C1 segment of cervical spinal cord (tissue), 14 donors: ENCODE measurements at places on chromosomes 3 and 15.

- no peak for DNase-seq
Measured at GRCh38 chr3:70716832-70717231, 404.4 kb upstream of the MDFIC2 start.

DNA sequence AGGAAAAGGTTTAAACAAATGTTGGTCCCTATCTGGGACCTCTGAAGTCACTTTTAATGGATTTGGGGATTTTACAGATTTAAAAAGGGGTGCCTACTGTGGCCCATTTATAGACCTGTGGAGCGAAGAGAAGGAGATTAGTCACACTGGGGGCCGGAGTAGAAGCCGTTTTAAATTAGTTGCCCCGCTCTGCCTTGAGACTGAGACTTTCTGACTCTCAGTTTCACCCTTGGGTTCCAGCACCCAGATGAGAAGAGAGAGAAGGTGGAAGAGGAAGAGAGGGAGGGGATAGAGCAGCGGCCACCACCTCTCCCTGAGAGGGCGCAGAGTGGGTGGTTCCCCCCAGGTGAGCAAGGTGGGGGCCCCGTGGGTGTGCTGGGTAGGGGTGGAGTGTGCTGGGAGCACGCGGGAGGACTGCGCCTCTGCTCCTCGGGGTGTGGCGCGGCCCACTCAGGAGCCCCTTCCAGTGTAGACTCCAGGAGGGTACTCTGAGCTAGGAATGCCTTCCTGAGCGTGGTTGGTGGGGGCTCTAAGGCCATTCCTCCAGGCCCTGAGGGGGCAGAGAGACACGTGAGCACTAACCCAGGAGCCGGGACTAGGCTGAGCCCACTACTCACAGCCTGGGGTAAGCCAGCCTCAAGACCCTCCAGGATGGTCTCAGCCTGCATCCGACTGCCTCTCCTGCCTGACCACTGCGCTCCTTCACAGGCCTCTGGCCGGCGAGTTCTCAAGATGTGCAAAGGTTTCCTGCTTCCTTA, 32.6 kb upstream of the RAB6B start:
- no peak for DNase-seq

GRCh38 chr3:102682741-102683140, 247.9 kb downstream of the ZPLD1 start:
- DNase-seq = no peak

GRCh38 chr3:149128821-149129220, 617 bp upstream of the HPS3 start:
- no peak for DNase-seq

DNA sequence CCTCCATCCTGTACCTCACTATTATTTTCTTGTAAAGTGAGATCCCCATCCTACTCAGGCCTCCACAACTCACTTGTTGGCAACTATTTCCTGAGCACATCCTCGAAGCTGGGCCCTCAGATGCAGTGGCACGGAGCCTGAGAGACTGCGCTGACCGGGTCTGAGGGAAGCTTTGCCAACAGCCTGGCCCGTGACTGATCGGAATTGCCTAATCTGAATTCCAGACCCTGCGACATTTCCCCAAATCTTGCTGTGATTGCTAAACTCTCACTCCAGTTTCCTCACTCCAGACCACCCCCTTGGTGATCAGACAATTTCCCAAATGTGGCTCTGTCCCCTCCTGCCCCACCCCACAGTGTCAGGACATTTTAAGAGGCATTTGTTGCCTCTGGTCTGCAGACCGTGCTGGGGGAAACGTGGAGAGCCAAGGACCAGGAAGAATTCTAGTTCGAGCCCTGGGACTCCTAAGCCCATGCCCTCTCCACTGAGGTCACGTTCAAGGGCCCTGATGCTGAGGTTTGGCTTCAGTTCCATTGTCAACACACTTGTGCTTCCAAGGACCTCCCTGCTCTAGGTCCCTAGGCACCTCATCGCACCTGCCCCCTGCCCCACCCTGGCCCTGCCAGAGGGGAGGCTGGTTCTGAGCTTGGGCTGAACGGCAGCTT, 22.8 kb downstream of the KLHL25 start:
- no peak for DNase-seq

- DNase-seq = no peak
Measured at GRCh38 chr15:34889476-34889875, 80.1 kb downstream of the AQR start.

- DNase-seq = no peak
Measured at GRCh38 chr3:4438296-4438695, 28.8 kb downstream of the SUMF1 start.

DNA sequence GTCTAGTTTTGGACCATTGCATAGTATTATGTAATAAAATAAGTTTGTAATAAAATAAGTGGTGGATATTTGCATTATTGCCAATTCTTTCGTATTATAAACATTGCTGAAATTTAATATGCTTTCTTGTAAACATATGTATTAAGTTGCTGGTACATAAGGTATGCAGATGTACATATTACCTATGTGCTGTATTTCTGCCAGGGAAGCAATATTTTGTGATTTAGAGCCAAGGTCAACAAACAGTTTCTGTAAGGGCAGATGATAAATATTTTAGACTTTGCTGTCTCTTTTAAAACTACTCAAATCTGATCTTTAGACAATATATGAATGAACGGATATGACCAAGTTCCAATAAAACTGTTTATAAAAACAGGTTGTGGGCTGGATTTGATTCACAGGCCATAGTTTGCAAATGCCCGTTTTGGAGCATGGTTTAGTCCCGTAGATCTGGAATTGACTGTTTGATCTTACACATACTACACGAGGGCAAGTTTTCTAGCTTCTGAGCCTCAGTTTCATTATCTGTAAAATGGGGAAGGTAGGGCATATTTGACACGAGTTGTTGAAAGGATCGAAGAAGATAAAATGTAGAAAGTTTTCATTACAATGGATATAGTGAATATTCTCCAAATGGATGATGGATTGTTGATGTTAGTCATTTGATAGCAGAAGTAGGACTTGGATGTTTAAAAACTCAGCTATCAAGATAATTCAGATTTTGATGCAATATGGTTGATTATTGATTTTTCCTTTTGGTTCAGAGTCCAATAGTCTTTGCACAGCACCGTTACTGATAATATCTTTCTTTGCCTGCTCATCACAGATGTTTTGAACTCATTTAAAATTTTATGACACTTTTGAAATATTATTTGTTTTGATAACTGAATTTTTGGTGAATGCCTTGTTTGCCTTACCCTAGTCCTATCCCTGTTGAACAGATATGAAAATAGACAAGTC, 394.6 kb downstream of the FEZF2 start:
- DNase-seq = no peak

GRCh38 chr15:35289024-35289617, 204.0 kb upstream of the NANOGP8 start:
- DNase-seq = no peak

DNA sequence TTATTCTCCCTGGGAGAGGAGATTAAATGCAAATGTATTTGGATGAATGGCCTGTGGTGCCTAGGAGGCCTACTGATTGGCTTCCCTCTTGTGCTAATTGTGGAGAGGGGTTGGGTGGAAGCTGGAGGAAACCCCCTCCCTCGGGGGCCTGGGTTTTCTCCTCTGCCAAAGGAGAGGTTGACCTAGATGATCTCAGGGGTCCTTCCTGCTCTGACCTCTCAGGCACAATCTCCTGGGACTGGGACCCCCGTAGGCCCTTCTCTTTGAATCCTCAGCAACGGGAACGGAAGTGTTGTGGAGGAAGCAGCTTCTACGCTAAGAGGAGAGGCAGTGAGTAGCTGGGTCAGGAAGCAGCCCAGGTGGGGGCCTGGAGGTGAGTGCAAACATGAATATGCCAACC, 40.5 kb upstream of the MAGEF1 start:
- no peak for DNase-seq

DNA sequence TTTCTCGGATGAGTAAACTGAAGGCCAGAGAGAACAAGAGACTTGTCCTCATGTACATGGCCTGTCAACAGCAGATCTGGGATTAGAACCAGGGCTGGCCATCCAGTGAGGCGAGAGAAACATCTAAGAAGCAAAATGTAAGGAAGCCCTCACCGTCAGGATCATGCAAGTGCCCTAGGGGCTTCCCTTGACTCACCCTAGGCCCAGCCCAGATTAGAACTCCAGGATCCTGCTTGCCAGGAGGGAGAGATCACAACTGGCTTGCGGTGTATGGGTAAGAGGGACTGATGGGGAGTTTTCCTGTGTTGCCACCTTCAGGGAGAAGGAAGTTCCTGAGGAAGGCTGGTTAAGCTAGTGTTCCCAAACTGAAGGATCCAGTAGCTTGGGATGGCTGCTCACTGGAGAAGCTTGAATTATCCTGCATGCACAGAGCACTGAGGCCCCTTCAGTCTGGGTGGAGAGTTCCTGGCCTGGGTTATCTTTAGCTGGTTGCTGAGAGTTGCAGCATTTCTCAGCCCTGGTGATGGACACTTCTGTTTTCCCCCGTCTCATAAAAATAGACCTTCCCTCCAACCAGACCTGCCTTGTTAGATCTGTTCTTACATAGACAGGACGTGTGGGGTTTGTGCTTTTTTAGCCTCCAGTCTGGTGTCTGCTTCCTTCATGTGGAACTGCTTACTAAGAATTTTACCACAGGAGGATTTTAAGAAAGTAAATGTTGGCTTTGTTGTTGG, 28.2 kb upstream of the XIRP1 start:
- DNase-seq = peak; percentile 4

GRCh38 chr3:69658514-69659140, 80.6 kb upstream of the MITF start:
- no peak for DNase-seq

GRCh38 chr15:73341886-73342600, 26.7 kb downstream of the HCN4 start:
- no peak for DNase-seq
